ENCODE measurements at places on chromosomes 13 and 19.

GRCh38 chr19:23823952-23824389, 65.3 kb upstream of the ZNF681 start:
- DNase-seq = no peak

- no peak for DNase-seq
These were observed 268.7 kb downstream of the MZT1 start for GRCh38 chr13:72458701-72459100.

DNA sequence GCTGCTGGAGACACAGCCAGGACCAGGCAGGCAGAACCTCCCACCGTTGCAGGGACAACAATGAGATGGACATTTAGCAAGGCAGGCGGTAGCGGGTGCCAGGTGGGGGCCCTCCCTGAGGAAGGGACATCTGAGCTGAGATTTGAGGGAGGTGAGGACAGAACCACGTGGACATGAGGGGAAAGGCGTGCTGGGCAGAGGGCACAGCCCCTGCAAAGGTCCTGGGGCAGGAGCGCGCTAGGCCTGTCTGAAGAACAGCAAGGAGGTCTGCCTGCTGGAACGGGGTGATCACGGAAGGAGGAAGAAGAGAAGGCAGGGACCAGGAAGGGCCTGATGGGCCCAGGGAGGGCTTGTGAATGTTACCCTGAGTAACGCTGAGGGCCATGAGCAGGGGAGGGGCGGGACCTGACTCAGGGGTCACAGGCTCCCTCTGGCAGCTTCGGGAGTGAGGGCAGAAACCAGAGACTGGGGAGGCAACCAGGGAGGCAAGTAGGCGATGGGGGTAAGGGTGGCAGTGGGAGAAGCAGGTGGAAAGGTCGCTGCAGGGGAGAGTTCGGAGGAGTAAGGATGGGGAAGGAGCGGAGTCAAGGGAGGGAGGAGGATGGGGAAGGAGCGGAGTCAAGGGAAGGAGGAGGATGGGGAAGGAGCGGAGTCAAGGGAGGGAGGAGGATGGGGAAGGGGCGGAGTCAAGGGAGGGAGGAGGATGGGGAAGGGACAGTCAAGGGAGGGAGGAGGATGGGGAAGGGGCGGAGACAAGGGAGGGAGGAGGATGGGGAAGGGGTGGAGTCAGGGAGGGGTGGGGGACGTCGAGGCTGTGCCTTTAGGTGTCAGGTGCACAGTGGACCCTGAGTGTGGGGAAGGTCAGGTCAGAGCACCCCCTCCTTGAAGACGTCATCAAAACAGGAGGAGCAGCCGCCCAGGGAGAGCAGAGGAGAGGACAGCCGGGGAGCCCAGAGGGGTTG, 15.7 kb upstream of the B3GNT3 start:
- DNase-seq = no peak

DNA sequence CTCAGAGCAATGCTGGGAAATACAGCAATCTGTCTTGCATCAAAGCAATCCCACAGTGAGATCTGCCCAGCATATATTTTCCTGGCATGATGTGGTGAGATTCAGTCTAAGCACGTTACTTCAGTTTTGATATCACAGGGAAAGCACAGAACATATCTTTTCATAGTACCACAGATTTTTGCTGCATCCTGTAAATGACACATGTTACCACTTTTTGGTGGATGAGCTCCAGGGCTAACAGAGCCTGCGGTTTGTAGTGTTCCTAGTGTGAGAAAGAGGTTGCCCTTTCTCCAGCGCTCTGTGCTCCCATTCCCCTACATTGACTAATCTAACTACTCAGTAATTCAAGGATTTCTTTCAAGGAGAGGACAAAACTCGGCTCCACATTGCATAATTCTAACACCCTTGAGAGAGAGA, 409.0 kb downstream of the GPC6 start:
- DNase-seq = no peak

Data from activated CD4-positive, alpha-beta T cell treated with anti-CD3 and anti-CD28 coated beads, Interleukin-2, amount 50 U/mL, for 24 hours (primary cell).